Stimulated activated CD8-positive, alpha-beta memory T cell treated with anti-CD3 and anti-CD28 coated beads, Interleukin-15, amount 100 ng/mL, for 24 hours (primary cell): ENCODE measurements at places on chromosomes 1 and 21.

GRCh38 chr21:25568246-25568645 is 39.0 kb downstream of the MRPL39 start:
- DNase-seq, result no peak

GRCh38 chr1:17369466-17369865 is 2.5 kb upstream of the PADI6 start:
- DNase-seq, result no peak

DNA sequence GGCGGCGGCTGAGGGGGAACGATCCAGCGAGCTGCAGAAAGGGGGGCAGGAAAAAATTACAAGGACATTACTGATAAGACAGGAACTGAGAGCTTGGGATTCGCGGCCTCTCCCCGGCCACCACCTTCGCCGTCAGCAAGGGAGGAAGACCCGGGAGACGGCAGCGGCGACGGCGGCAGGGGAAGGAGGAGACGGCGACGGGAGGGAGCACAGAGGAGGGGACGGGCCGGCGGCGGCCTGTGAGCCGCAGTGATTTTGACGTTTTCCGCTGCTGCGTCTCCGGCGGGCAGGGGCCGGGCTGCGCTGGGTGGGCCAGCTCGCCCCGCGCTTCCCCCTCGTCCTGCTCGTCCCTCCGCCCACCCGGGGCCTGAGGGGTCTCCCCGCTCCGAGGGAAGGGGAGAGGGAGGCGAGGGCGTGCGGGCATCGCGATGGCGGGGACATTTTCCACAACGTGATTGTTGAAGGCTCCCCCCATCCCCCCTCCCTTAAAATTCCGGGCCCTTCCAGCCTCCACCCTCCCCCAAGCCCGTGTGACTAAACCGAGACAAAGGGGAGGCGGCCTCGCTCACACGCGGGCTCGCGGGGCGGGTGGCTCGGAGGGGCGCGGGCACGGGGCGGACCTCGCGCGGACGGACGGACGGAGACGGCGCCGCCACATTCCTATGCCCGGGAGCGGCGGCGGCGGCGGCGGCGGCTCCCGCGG is 407 bp downstream of the CAMSAP2 start:
- peak; percentile 14 for DNase-seq

GRCh38 chr1:70290218-70290617 is 64.3 kb downstream of the ANKRD13C start:
- no peak for DNase-seq

GRCh38 chr21:43986544-43987451 is 25.3 kb upstream of the TRAPPC10 start:
- no peak for DNase-seq

DNA sequence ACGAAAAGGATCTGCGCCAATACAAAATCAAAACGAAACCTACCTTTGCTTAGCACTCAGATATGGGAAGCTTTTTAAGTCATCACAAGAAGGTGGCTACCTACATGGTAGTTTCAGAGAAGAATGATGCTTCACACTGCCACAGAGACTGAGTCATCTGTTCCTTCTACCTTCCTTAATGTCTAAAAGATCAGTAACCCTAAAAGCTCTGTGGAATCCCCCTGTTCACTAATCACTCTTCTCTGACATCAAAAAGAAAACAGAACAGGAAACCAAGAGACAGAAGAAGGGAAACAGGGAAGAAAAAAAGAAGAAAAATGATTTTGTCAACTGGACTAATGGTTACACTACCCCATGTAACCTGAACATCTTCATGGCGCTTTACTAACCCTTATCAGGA is 177.2 kb downstream of the SMYD3 start:
- no peak for DNase-seq

GRCh38 chr1:116147972-116148371 is 36.8 kb downstream of the MAB21L3 start:
- no peak for DNase-seq

GRCh38 chr1:97680470-97680869 is 240.4 kb downstream of the DPYD start:
- DNase-seq, result no peak

DNA sequence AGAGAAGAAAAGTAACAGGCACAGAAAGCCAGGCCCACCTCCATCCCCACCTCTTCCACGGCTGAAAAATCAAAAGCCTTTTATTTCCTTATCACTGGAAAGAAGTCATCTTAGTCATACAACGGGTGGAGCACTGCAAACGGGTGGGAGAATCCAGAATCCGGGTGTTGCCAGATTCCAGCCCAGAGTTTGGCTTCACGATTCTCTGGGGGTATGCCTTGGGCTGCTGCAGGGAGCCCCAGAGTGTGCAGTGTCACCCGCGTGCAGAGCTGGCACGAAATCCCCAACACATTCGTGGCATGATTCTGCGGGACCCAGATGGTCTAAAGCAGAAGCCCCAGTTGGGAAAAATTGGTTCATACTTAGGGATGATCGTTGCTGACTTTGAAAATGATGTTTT is 2.6 kb upstream of the NPPA start:
- no peak for DNase-seq

DNA sequence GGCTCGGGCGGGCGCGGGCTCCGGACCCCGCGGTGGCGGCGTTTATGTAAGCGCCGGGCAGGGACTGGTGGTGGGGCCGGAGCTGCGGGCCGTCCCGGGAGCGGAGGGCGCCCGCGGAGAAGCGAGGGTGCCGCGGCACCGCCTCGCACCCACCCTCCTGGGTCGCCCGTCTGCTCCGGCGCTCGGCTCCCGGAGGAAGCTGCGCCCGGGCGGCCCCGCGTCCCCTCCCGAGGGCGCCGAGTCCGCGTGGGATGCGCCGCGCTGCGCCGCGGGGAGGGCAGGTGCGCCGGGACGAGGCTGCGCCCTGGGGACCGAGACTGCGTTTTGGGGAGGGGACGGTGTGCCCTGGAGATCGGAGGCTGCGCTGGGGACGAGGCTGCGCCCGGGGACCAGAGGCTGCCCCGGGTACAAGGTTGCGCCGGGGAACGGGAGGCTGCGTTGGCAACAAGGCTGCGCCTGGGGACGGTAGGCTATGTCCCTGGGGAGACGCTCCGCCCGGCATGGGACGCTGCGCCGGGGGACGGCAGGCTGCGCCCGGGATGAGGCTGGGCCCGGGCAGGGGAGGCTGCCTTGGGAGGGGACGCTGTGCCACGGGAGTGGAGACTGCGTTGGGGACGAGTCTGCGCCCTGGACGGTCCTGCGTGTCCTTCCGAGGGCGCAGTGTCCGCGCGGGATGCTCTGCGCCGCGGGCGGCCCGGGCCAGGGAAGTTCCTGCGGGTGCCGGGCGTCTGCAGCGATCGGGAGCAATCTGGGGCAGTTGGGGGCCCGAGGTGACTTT is 627 bp downstream of the ADARB1 start:
- no peak for DNase-seq

DNA sequence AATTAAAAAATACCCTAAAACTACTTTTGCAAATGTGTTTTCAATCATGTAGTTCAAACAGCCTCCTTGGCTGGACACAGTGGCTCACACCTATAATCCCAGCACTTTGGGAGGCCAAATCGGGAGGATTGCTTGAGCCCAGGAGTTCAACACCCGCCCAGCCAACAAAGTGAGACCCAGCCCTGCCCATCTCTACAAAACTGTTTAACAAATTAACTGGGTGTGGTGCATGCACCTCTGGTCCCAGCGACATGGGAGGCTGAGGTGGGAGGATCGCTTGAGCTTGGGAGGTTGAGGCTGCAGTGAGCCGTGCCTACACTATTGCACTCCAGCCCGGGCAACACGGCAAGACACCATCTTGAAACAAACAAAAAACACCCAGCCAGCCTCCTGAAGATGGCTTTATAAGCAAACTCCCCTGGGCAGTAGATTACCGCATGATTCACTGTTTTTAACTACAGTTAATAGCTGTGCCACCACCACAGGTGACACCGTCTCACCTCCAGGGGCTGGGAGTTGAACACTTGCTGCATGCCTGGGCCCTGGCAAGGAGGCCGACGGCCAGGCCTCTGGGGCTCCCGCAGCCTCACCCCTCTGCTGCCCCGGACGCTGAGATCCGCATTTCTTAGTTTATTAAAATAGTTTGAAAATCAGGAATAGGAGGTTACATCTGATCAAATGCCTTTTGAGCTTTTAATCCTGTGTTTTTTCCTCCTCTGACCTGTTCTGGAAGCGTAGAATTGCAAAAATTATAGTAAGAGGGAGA is 16.2 kb downstream of the PTTG1IP start:
- DNase-seq, result no peak

GRCh38 chr1:18009478-18009961 is 98.1 kb upstream of the IGSF21 start:
- no peak for DNase-seq

DNA sequence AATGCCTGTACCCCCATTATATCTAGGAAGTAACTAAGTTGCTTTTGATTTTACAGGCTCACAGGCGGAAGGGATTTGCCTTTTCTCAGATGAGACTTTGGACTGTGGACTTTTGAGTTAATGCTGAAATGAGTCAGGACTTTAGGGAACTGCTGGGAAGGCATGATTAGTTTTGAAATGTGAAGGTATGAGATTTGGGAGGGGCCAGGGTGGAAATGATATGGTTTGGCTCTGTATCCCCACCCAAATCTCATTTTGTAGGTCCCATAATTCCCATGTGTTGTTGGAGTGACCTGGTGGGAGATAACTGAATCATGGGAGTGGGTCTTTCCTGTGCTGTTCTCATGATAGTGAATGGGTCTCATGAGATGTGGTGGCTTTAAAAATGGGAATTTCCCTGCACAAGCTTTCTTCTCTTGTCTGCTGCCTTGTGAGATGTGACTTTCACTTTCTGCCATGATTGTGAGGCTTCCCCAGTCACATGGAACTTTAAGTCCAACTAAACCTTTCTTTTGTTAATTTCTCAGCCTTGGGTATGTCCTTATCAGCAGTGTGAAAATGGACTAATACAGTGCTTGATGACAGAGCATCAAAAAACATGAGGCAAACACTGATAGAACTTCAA is 1119.5 kb downstream of the PLA2G4A start:
- DNase-seq, result no peak

DNA sequence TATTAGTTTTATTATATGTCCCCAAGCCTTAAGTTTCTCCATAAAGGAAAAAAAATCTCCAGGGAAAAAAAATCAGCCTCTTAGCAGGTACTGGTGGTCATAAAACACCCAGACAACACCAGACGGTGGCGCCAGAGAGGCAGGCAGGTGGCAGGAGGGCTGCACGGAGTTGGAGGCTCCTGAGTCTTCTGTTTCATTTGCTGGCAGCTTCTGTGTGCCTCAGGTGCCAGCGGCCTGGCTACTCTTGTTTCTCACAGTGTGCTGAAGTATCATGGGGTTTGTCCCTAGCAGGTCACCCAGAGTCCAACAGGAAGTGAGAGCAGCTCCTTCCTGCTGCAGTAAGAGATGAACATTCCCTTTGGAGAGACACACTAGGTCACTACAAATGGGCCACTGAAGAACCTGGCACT is 123.3 kb upstream of the GADD45A start:
- DNase-seq, result peak; percentile 69

DNA sequence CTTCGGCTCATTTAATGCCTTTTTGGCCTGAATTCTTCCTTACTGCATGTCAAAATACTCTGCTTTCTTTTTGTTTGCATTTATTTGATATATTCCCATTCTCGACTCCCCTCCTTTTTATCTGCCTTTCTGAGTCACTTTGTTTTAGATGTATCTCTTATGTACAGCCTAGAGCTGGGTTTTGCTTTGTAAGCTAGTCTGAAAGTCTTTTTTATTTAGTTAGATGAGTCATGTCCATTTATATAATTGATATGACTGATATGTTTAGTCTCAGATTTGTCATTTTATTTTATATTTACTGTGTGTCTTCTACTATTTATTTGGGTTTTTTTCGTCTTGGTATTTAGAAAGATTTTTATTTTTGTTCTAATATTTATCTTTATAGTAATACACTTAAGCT is 33.6 kb upstream of the GNG5 start:
- no peak for DNase-seq

- DNase-seq, result no peak
Measured at GRCh38 chr1:66533804-66534740, at the start of gene SGIP1. Gene SGIP1, plus strand, starts transcription at chr1:66534153. Its CDS starts 206 bp downstream, at chr1:66534359.

- DNase-seq, result no peak
Measured at GRCh38 chr1:26530895-26531598, 1.5 kb downstream of the RPS6KA1 start.

GRCh38 chr1:56409112-56409691 is 170.2 kb downstream of the PLPP3 start:
- DNase-seq, result no peak

DNA sequence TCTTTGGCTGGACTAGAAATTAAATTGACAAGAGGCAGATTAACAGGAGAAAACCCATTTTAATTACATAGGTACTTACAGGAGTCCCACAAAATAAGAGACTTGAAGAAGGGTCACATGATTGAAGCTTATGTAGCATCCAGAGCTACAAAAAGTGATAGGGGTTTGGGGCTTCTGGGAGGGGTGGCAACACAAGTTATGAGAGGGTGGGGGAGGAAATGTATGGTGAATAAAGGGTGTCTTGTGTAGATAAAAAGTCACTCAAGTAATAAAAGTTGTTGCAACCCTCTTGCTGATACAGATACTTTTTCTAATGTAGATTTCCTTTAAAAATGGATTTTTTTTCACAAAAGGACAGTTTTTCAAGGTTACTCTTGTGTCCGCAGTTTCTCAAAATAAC is 24.0 kb downstream of the USP25 start:
- no peak for DNase-seq

DNA sequence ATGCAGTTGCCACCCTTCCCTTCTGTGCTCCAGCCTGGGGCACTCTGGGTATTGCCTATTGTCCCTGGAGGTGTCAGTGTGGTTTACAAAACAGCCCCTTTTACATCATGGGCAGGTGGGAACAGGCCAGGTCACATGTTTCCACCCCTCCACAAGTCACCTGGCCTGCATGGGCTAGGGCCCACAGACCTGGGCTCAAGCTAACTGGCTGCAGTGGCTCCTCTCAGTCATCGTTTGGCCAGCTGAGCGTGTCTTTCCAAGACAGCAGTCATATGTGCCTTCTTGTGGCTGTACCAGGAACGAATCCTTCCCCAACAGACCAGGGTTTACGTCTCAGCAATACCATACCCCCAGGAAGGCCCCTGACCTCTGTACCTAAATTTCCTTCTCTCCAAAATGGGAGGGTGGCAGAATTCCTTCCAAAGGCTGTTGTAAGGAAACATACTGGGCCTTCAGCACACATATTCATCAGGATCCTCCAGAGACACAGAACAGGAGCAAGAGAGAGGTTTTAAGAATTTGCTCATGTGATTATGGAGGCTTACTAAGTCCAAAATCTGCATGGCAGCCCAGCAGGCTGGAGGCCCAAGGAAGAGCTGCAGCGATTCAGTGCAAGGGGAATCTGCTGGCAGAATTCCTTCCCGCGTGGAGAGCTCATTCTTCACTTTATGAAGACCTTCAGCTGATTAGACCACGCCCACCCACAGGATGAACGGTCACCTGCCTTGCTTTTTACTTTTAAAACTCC is 10.6 kb upstream of the TAS1R2 start:
- no peak for DNase-seq

GRCh38 chr1:179089827-179090482 is 8.1 kb downstream of the TOR3A start:
- no peak for DNase-seq

GRCh38 chr1:39142401-39143060 is 62.0 kb upstream of the MACF1 start:
- DNase-seq, result no peak

- no peak for DNase-seq
Measured at GRCh38 chr1:116808200-116808847, 54.1 kb downstream of the CD2 start.
